Muscle of arm (tissue), 14 donors: ENCODE measurements at places on chromosomes 12 and 14.

DNA sequence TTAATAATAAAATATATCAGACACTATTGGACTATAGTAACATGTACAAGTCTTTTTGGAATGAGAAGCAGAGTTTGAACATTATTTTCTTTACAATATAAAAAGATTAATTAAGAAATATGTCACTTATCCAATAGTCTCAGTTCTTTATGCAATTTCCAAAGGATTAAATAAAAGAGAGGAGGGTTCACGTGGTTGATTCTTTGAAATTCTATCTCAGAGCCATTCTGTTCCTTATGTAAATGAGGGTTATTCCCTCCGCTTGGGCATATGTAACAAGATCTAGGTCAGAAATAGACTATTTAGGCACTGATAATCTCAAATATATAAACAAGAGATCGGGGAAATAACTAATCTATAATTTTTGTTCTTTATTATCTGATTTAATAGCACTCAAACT is 2.1 kb upstream of the TUBA1A start:
- DNase-seq = no peak

DNA sequence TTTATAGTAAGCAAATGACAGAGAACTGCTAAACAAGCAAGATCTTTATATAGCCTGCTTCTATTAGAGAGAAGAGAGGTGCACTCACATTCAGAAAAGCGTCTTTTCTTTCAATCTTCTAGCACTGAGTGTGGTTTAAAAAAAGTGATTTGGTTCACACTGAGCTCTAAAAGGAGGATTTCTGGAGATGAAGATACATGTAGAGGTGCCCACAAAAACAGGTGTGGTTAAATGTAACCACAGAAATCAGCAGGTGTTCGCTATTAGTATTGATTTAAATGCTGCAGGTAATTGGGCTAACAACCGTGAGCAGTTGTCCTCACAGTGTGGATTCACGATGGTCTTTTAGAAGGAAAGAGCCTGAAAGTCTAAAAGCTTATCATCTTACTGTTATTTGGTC is 10.7 kb downstream of the PKP2 start:
- no peak for DNase-seq

DNA sequence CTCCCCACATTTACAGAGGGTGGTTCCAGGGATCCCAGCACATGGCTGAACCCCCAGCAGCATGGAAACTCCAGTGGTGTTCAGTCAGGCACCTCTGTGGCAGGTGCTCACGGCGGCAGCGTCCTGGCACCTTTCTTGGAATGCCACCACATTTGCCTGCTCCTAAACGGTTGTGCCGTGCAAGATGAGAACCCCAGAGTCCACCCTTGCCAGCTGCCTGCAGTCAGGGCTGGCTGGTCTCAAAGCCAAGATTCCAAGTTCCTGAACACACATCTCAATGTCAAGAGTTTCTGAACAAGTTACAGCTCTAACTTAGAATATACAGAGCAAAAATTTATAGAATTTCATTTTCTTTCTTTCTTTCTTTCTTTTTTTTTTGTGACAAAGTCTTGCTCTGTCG is 38.7 kb downstream of the DDX51 start:
- no peak for DNase-seq

- no peak for DNase-seq
Observed at GRCh38 chr14:92932448-92933395, 9.8 kb downstream of the CHGA start.

DNA sequence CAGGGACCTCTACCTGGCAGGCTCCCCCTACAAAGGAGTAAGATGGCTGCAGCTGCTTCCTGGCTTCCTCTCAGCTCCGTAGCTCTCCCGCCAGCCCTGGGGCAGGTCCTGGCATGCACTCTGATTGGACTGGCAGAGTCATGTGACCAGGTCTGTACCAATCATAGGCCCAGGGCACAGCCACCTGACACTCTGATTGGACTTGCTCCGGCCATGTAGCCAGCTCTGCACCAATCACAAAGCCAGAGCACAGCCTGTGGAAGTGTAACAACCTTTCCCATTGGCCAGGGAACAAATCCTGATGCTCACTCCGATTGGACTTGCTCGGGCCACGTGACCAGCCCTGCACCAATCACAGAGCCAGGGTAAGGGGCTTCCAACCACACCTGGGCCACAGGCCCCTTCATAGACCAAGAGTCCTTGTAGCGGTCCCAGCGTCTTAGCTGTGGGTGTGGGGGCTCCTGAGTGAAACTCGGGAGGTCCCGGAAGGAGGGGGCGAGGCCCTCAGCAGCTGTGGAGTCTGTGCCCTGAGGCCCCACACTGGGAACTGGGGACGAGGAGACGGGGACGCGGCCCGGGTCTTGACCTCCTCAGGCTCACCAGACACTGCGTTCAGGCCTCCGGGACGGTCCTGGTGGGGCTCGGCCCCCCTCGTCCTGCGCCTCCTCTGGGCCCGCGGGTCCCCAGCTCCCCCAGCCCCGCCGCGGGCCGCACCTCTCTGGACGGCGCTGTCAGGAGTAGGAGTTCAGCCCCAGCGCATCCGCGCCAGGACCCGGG is 210.6 kb downstream of the ADGRD1 start:
- no peak for DNase-seq

DNA sequence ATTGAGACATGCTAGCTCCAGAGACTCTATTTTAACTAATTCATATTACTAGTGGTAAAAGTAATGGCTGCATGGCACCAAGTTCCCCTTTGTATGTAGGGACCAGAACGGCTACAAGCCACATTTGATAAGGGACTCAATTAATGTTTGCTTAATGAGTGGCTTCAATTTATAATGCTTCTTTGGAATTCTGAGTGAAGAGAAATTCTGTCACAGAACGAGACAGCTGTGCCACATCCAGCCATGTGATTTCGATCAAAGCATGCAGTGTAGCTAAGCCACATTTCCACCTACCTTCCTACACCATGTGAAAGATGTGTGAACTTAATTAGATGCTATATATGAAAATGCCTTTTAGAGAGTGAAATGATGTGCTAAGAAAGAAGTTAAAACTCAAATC is 217.4 kb downstream of the ACSS3 start:
- DNase-seq = no peak

GRCh38 chr12:131608740-131609690 is 101.9 kb upstream of the SFSWAP start:
- peak; percentile 85 for DNase-seq

GRCh38 chr12:47820631-47821345 is 1.1 kb upstream of the HDAC7 start:
- peak; percentile 88 for DNase-seq

- no peak for DNase-seq
Observed at GRCh38 chr12:42125388-42125767, 19.3 kb downstream of the GXYLT1 start.

DNA sequence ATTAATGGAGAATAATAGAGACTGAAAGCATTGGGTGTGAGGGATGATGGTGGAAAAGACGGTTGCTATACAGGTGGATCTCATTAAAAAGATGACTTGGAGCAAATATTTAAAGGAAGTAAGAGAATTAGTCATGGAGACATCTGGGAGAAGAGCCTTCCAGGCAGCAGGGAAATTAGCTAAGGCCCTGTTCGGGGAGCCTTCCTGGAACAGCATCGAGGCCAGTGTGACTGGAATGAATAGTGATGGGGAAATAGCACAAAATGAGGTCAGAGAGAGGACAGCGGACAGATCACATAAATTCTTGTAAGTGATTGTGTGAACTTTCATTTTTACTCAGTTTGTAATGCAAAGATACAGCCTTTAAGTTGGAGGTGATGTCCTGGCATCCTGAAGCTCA is 842.3 kb downstream of the SLC6A15 start:
- peak; percentile 84 for DNase-seq

DNA sequence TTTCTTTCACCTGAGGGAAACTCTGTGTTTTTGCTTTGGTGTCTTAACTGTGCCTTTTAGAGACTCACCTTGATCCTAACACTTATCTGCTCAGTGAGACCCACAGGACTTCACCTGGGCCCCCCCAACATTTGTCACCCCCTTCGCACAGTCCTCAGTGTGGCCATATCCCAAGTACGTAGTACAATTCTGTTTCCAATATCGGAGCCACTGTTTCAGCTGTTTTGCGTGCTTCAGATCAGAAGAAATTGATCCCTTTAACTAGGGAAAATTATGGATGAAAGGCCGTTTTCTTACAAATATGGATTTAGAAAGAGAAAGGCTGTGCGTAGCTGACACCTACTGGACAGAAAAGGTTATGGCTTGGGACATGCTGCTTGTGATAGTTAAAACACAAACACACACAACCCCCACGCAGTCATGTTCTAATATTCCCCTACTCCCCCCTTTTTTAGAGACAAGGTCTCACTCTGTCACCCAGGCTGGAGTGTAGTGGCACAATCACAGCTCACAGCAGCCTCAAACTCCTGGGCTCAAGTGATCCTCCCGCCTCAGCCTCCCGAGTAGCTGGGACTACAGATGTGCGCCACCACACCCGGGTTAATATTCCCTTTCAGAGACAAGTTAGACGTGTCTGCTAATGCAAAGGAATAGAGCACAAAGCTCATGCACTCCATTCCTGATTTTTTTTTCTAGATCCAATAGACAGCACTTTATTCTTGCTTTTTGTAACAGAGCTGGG is 3.6 kb upstream of the SLC7A8 start:
- DNase-seq = peak; percentile 70
